Stimulated activated CD4-positive, alpha-beta T cell treated with anti-CD3 and anti-CD28 coated beads, Interleukin-4, amount 100 ng/mL, for 24 hours (primary cell): ENCODE measurements at places on chromosomes 11 and 22.

GRCh38 chr11:112211536-112211935 is 14.7 kb upstream of the PTS start:
- peak; percentile 30 for DNase-seq

DNA sequence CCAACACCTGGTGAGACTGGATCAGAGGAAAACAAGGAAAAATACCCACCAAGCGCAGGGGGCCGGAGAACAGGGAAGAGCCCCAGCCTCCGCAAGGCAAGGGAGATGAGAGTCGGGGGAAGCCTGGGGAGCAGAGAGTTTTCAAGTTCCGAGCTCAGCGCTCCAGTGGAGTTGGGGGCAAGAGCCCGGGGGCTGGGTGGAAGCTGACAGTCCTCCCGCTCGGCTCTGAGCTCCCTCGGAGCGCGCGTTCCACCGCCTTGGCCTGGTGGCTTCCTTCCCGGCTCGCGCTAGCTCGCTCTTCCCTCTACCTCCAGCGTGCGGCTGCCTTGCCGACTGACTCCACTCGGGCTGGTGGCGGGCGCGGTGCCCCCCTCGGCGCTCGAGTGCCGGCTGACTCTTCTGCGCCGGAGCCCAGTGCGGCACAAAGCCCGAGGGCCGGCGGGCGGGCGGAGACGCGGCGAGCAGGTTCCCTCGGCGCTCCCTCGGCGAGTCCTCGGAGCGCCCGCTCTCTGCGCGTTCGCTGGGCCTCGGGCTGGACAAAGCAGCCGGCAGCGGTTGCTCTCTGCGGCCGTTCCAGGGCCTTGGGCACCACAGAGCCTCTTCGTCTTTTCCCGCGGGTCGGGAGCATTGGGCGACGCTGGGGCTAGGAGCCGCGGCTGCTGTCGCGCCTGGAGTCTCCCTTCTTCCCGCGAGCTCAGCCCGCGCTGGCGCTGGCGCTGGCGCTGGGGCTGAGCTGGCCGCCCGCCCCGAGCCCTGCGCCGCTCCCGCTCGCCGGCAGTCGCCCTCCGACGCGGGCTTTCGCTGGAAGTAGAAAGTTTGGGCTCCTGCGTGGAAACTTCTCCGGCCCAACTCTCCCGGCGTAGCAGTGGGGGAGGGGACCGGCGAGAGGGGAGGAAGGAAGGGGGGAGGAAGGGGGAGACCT is 1.0 kb downstream of the PAX6 start:
- no peak for DNase-seq

- DNase-seq: no peak
These were observed 43.0 kb upstream of the API5 start for GRCh38 chr11:43268786-43269185.

- no peak for DNase-seq
These were observed 40.7 kb upstream of the SPATA19 start for GRCh38 chr11:133886029-133886428.

- DNase-seq: no peak
These were observed 22.0 kb downstream of the FADS3 start for GRCh38 chr11:61869429-61869707.

- DNase-seq: no peak
These were observed 2.3 kb downstream of the SHANK3 start for GRCh38 chr22:50674606-50675552.

- no peak for DNase-seq
These were observed 19.9 kb downstream of the TRAF6 start for GRCh38 chr11:36490026-36490806.

GRCh38 chr11:61919705-61920631 is 2.6 kb upstream of the RAB3IL1 start:
- peak; percentile 2 for DNase-seq

- DNase-seq: no peak
These were observed 45.3 kb downstream of the CHRDL2 start for GRCh38 chr11:74685905-74686304.

GRCh38 chr11:19162951-19163505 is 38.8 kb downstream of the CSRP3 start:
- DNase-seq: no peak

GRCh38 chr11:30489076-30489475 is 97.1 kb downstream of the MPPED2 start:
- DNase-seq: no peak

DNA sequence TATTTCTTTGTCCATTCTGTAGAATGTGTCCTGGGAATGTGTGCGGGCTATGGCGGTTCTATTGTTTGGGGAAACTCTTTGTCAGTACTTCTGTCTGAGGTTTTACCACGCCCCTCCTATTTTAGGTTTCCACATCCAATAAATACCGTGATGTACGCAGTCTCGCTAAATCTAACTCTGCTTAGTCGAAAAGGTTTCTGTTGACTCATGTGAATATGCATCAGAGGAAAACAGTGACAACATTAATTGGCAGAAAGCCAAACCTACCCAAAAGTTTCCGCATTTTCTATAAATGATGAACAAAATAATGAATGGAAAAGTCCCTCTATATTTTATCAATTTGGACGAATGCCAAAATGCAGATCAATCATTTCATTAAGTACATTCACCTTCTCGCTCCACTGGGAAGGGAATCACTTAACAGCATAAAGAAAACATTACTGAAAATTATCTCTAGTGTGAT is 143.4 kb downstream of the MAML2 start:
- peak; percentile 65 for DNase-seq

- DNase-seq: no peak
These were observed 12.8 kb downstream of the WT1 start for GRCh38 chr11:32422545-32422944.

DNA sequence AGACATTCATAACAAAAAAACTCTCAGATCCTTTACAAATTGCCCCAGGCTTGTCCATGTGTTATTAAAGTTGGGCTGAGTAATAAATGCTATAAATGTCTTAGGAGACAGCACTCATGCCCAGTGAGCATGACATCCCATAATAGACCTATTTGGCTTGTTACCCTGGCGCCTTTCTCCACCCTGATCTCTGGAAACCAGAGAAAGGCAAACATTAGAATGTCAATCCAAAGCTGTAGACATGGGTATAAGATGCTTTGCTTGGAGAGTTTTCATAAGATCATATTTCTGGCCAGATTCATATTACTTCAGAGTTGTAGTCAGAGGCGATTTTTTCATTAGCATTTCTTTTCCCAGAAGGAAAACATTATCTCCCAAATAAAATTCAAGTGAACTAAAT is 161.3 kb upstream of the UBASH3B start:
- DNase-seq: no peak

DNA sequence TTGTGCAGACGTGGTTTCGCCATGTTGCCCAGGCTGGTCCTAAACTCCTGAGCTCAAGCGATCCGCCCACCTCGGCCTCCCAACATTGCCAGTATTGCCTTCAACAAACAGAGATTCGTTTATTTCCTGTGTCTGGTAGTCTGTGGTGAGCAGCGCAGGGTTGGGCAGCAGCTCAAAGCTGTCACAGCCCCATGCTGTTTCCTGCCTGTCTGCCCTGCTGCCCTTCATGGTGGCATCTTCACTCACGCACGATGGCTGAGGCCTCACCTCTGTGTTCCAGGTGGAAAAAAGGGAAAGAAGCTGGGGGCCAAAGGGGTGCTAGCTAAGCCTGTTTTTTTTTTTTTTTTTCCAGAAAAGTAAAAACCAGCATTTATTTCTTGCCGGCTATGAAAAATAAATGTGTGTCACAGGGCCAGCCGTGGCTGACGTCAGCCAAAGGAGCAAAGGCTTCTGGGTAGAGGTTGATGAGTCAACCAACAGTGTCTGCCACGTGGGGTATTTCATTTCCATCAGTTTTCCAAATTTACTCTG is 28.8 kb downstream of the TBC1D22A start:
- peak; percentile 80 for DNase-seq

GRCh38 chr11:1116666-1117390 is 40.9 kb upstream of the MUC5AC start:
- no peak for DNase-seq

- peak; percentile 21 for DNase-seq
These were observed 5.5 kb downstream of the FOLR3 start for GRCh38 chr11:72141066-72141465.

- DNase-seq: peak; percentile 6
These were observed at the start of gene CASP4 for GRCh38 chr11:104968355-104968855. Gene CASP4, minus strand, starts transcription at chr11:104968574. Its CDS starts 49 bp downstream, at chr11:104968525.

DNA sequence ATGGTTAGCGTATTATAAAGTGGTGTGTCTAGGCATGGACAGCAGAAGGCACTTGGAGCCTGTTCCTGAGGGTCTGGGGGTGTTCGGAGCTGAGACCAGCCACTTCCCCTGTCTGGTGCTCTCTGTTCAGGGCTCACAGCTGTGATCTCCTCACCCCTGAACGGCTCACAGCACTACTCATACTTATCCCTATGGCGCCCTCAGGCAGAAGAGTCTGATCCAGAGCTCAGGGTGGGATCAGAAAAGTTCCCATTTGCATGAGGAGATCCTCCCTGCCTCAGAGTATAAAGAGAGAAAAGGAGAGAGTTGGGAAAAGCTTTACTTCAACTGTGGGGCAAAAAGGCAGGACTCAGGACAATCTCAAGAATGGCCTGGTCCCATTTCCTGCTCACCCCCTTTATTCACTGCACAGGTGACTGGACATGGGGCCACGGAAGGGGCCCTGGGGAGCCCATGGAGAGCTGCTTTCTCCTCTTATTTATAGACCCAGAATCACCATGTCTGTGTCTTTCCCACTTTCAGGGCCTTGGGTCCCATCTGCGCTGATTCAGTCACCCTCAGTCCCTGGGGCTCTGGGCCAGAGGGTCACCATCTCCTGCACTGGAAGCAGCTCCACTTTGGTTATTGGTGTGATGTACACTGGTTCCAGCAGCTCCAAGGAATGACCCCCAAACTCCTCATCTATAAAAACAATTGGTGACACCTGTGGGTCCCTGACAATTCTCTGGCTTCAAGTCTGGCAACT is 97.0 kb upstream of the TOP3B start:
- no peak for DNase-seq

GRCh38 chr11:119382101-119382500 is 611 bp upstream of the USP2 start:
- DNase-seq: no peak

DNA sequence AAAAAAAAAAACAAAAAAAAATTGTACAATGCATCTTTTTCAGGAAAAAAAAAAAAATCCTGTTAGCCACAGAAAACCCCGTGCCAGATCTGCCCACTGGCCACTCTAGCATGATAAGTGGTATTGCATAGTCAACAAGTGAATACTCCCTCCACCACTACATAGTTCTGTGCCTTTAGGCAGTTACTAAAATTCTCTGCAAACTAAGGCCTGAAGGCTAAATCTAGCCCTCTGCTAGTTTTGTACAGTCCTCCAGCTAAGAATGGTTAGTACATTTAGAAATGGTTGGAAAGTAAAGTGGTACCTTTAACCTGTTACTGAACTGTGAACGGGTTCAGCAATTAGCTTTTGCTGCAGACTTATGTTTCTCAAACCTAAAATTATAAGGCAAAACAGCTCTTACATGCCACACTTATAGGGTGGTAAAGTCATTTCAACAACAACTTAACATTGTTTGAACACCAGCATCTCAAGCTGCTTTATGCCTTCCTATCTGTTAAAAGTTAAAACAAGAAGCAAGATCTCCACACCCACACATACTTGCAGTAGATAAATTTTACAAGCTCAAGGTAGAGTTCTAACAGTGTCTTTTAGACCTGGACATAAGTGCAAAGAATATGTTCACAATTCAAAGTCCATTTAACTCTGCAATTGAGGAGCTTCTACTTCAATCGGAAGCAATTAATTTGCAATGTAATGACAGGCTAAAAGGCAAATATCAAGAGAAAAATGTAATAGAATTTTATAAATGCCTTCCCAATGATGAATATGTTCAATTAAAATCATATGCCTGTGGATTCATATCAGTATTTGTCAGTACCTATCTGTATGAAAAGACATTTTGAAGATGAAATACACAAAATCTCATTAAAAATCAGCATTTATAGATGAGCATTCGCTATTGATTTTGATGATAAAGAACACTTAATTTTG is 7.3 kb downstream of the C11orf71 start:
- DNase-seq: no peak

DNA sequence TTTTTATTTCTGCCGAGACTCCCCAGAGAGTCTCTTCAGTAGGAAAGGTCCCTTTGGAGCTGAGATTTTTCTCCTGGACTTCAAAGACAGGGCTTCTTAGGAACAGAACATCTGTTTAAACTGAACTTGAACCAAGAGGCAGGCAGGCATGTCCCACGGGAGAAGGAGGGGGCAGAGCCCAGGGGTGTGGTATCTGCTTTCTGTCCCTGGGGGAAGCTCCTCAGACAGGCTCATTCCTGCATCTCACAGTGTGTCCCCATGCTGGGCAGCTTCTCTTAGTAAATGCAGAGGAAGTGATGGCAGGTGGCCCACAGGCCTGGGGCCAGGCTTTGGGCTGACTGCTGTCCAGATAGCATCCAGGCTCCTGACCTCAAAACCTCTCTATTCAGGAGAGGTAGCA is 47.3 kb downstream of the TSPAN18 start:
- no peak for DNase-seq
